ENCODE measurements at places on chromosomes 13 and 19.

- DNase-seq: no peak
Observed at GRCh38 chr19:45164577-45165335, 4.0 kb upstream of the NKPD1 start.

DNA sequence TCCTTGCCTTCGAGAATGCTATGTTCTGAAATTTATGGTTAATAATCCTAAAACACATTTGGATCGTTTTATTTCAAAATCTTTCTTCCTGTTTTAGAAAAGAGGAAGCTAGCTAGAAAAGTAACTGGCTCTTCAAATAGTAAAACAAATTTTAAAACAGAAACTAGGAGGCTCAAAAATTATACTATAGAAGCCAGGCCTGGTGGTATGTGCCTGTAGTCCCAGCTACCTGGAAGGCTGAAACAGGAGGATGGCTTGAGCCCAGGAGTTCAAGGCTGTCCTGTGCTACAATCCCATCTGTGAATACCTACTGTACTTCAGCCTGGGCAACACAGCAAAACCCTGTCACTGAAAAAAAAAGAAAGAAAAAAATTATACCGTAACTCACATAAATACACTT is 57.9 kb downstream of the ELF1 start:
- no peak for DNase-seq

GRCh38 chr13:20414546-20415305 is 110.9 kb downstream of the CRYL1 start:
- no peak for DNase-seq

DNA sequence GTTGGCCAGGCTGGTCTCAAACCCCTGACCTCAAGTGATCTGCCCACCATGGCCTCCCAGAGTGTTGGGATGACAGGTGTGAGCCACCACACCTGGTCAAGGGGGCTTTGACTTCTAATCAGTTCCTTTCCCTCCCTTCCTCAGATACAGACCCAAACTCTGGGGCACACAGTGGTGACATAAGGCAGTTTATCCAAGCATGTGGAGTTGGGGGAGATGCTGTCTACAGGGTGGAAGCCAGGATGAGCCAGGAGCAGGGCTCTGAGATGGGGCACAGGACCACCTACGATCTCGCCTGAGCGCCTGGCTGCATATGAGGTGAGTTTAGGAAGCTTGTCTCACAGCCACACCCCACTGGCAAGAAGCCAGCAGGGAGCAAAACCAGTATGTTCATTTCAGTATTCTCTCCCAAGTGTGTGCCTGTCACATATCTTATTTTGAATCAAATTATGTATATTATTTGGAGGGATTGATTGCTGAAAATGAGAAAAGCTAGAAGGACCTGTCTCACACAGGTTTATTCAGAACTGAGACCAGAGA is 67.7 kb downstream of the KCTD15 start:
- DNase-seq: no peak

DNA sequence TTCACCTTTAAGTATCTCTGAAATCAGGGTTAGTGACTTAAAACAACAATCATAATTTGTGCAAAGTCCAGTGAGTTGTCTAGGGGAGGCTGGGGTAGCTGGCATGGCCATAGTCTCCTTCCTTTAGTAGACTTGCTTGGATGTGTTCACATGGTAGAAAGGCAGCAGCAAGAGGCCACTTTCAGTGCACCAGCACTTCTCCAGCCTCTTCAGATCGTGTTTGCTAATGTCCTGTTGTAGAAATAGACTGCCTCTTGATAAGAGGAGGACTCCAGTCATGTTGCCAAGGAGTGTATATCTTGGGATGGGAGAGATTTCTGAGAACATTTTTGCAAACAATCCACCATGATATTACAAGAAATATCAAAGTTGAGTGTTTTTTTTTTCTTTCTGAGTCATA is 22.9 kb downstream of the WDFY2 start:
- DNase-seq: no peak

All from NCI-H2107 (cell line).